ENCODE measurements at places on chromosomes 16 and 17.

- DNase-seq: no peak
These were observed 8.9 kb downstream of the DUSP3 start for GRCh38 chr17:43769859-43770258.

- DNase-seq: no peak
These were observed 3.2 kb upstream of the SNN start for GRCh38 chr16:11665071-11665491.

GRCh38 chr16:24539850-24540601, 660 bp downstream of the RBBP6 start:
- DNase-seq: no peak

DNA sequence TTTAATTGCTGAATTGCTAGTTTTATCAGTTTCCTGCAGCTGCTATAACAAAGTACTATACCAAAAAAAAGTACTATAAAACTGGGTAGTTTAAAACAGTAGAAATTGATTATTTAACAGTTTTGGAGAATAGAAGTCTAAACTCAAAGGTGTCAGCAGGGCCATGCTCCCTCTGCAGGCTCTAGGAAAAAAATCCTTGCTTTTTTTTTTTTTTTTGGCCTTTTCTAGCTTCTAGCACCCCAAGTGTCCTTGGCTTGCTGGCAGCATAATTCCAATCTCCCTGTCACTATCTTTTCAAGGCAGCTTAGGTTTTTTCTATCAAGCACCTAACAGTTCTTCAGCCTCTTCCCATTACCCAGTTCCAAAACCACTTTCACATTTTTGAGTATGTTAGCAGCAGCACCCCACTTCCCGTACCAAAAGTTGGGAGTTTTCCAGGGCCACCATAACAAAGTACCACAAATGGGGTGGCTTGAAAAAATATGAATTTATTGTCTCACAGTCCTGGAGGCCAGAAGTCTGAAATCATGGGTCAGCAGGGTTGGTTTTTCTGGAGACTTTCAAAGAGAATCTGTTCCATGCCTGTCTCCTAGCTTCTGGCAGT, 37.4 kb downstream of the BPTF start:
- no peak for DNase-seq

DNA sequence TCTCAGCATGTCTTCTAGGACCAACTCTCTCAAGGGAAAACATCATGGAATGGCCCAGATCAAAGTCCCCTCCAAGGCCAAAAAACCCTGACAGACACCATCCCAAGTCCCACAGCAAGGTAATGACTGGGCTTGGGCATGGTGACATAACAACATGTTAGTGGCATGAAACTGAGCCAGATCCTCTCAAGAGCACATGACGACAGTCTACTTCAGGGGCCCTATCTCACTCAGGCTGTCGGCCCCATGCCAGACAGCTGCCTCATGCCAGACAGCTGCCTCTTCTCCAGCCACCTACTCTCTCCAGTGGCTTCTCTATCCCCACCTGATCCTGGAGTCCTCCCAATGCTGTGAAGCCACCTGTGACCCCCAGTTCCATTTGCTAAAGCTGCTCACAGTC, 18.4 kb downstream of the HSD11B2 start:
- DNase-seq: no peak

GRCh38 chr16:79690159-79690558, 89.6 kb upstream of the MAF start:
- no peak for DNase-seq

DNA sequence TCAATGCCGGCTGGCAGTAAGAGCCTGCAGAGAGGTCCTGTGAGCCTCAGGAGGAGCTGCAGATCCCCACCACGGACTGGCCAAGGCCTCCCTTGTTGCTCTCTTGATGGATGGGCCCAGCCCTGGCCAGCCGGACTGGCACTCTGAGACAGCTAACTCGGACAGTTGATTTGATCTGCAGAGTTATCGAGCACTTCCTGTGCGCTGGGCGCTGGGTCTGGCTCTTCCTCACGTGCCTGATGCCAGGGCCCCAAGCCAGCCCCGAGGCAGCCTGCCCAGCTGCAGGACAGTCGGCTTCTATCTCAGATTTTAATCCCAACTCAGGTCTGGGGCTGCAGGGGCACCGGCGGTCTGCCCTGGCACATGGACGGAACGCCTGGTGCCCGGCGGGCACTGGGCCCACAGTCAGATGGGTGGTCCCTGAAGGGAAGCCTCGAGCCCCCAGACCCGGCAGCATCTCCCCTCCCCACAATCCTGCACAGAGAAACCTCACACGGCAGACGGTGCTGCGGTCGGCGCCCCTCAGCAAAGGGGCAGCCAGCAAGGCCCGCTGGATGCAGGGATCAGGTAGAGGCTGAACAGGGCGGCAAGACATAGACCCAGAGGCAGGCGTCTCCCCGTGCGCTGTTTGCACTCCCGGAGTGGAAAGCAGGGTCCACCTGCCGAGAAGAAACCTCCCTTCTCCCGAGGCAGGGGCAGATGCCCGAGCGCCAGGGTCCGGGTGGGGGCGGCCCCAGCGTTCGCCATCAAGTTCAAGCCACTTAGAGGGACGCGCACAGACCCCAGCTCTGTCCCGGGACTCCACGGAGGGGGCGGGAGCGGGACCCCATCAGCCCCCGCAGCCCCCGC, 34.0 kb downstream of the TIMM22 start:
- DNase-seq: no peak

DNA sequence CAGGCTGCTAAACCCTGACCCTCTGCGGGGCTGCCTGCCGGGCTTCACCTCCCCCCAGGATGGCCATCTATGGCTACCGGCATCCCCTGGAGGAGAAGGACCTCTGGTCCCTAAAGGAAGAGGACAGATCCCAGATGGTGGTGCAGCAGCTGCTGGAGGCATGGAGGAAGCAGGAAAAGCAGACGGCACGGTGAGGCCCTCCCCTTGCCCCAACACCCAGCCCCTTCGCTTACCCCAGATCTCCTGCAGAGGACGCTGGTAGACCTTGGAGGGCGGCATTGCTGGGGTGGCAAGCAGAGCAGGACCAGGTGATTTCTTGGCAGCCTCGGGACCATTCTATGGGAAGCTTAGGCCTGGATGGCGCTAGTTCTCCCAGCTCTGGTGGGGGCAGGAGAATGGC, 24.5 kb downstream of the ABCC3 start:
- DNase-seq: no peak

GRCh38 chr17:46163316-46163715, 29.9 kb downstream of the KANSL1 start:
- DNase-seq: no peak

DNA sequence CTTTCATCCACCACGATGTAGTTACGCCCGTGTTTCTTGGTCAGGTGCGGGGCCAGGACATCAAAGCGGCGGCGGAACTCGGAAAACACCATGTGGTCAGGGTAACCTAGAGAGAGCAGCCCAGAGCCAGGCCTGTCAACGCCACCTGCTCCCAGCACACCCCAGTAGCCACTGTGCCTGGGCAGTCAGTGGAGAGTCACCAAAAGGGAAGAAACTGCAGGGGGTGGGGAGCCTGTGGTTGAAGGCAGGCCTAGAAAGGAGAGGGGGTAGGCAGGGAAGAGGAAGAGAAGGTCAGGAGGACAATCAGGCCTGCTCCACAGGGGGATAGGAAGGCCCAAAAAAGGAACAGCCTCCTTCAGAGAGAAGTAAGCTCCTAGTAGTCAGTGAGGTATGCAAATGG, 64.1 kb downstream of the PIPOX start:
- DNase-seq: no peak

DNA sequence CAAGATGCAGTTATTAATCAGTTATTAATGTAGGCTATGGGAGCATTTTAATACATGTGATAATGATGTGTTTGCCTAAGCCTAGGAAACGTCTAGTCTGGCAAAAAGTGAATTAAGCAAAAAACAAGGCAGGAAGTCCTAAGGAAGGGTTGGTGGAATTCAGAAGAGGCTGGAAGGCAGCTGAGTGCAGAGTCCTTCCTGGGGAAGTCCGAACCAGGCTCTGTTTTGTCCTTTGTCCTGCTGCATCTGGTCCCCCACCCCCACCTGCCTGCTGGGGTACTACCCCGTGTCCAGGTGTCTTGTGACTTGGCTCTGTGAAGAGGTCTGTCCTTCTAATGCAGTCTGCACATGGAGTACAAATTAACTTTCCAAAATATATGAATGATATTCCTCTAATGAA, 1.5 kb upstream of the MYH10 start:
- no peak for DNase-seq

DNA sequence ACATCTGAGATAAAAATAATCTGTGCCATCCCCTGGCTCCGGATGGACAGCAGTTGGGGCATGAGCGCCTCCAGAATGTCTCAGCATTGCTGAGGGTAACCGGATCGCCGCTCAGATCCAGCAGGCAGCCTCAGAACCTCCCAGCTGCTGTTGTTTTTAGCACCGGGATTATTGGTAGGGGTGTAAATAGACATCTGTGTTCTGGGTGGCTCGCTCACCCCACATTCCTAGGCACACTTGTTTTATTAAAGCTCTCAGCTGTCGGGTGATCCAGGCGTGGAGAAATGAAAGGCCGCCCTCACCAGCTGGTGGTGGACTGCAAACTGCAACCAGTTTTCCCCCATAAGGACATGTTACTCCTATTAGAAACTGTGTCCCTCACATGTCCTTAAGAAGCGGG, 32.1 kb downstream of the MYH3 start:
- DNase-seq: no peak

DNA sequence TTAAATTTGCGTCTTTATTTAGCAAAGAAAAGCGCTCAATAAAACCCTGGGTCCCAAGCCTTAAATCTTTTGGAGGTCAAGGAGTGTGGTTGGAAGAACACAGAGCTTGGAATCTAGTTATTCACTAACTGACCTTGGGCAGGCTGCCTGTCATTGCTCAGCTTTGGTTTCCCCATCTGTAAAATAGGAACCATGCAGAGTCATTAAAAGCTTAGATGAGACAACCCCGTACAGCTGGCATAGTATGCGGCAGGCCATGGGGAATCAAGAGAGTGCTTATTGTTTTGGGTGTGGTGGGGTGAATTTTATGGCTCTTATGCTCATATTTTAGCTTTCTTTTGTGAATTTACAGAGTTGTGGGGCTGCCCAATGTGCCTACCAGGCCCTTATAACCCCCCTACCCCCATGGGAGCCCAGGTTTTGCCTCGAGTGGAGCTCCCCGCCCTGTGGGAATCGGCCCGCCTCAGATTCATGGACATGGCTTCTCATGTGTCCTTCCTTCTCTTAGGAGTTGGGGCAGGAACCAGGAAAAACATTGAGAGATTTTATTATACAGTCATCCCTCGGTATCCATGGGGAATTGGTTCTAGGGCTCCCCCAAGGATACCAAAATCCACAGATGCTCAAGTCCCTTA, 113.5 kb downstream of the CLEC16A start:
- no peak for DNase-seq

GRCh38 chr16:27462200-27462845, 60.3 kb downstream of the IL21R start:
- no peak for DNase-seq
